ENCODE measurements at places on chromosomes 12 and 14. TPM values are rescaled to one million over a fixed set of nuclear protein-coding genes. Genes with fewer than 3 reads are reported as not detected.

TMEM260 gene
- 12.5 TPM for total RNA-seq

- no peak for DNase-seq
These were observed 4.4 kb downstream of the RAN start for GRCh38 chr12:130876297-130876696.

DNA sequence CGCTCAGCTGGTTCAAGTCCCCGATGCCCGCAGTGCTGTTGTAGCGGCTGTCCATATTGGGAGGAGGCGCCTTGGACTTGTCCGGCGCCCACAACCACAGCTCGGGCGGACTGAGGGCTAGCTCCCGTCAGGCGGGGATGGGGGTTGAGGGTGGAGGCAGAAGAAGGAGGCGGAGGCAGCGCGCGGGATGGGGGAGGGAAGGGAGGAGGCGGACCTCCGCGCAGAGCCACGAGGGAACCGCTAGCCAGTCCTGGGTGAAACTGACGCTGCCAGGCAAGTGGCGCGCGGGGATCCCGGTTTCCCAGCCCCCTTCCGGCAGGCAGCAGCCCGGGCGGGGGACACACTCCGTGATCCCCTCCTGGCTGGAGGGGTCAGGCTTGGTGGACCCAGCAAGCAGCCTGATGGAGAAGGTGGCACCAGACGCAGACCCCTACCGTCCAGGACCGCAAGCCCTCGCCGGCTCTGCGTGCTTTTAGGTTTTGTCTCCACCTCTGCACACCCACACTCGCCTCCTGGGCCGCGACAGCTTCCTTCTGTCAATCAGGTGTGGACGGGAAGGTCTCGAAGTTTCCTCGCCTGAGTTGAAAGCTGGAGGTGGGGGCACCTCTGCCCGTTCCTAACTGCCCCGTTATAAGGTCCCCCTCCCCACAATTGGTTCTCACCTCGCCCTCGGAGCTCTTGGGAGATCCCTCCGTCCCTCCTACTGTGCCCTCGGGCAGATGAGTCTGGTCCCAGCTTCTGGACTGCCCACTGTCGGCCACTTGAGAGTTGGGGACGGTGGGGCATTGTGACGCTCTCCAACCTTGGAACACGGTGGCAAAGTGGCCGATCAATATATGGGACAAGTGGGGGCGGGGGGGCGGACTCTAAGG lies at the start of gene CPNE8:
Gene CPNE8 (minus strand): TSS at position 112 of the 872 bp plus-strand sequence. CDS start 57 bp downstream, at position 55.
- peak; percentile 76 for DNase-seq

DNA sequence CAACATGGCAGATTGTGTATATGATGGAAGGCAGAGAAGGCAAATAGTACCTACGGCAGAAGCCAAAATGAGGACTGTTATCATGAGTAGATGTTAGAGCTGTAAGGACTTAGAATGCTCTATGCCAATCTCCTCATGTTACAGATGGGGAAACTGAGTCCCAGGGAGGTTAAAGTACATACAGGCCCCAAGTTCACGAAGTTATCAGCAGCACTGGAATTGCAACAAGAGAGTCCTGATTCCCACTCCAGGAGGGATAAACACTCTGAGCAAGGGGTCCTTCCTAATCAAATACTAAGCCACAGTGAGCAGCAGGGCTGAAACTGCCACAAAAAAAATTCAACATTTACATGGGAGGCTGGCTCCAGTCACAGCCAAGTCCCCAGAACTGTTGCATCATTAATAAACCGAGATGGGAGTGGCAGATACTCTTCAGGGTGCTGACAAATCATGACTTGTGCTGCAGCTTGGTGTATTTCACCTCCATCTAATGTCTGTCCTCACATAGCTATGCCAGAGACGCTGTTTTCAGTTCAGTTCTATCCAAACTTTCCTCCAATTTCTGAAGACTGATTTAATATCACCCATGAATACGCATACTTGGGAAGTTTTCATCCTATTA lies 24.2 kb downstream of the NUAK1 start:
- peak; percentile 65 for DNase-seq

DNA sequence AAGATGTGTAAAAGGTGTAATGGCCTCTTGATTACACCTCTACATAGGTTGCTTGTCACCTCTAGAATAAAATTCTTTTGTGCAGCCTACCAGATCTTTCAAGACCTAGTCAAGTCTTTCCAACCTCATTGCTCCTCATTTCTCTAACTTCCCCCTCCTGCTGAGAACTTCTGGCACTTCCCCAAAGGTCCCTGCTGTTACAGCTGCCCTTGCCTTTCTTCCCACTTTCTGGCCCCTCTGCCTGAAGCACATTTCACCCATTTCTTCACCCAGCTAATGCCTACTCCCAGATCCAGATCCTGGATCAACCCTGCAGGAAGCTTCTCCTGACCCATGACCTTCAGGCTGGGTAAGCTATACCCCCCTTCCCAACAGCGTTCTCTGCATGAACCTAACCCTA lies 1.5 kb downstream of the TSHR start:
- no peak for DNase-seq

- no peak for DNase-seq
These were observed 25.6 kb downstream of the CRADD start for GRCh38 chr12:93702707-93703315.

Data from mammary epithelial cell (primary cell).